ENCODE measurements at places on chromosomes 16 and 17. TPM values are rescaled to one million over a fixed set of nuclear protein-coding genes. Genes with fewer than 3 reads are reported as not detected.
A peak's percentile ranks its signal among the peaks of the same experiment; 100 is the strongest.

The GRAP gene
- not detected for total RNA-seq

The CD7 gene
- not detected for total RNA-seq

The SRSF2 gene
- 183 TPM for total RNA-seq

The ASPHD1 gene
- 2.9 TPM for total RNA-seq

The ZDHHC7 gene
- 50.2 TPM for total RNA-seq

The MLKL gene
- 2.7 TPM for total RNA-seq

The NPIPA7 gene
- total RNA-seq, result 7.9 TPM

The BRICD5 gene
- 6.9 TPM for total RNA-seq

- DNase-seq, result no peak
- H3K4me1 ChIP-seq, result peaks cover 18% of the 10 kb centered on the region
- H3K27ac ChIP-seq, result no peak overlapping the region
- H3K4me3 ChIP-seq, result peak overlapping the region; percentile 82
- H3K36me3 ChIP-seq, result no peaks in the 10 kb centered on the region
These were observed 1.4 kb downstream of the NT5M start for GRCh38 chr17:17304521-17304985.

GRCh38 chr17:17537311-17538099 is 41.3 kb upstream of the RASD1 start:
- H3K27me3 ChIP-seq, result no peaks in the 10 kb centered on the region
- H3K27ac ChIP-seq, result no peak overlapping the region
- H3K36me3 ChIP-seq, result no peaks in the 10 kb centered on the region

- H3K27me3 ChIP-seq, result no peaks in the 10 kb centered on the region
- H3K36me3 ChIP-seq, result no peaks in the 10 kb centered on the region
- no peak for DNase-seq
These were observed 675.6 kb upstream of the CDH8 start for GRCh38 chr16:62711797-62712196.

- H3K36me3 ChIP-seq, result no peaks in the 10 kb centered on the region
- DNase-seq, result no peak
- no peaks in the 10 kb centered on the region for H3K27me3 ChIP-seq
- H3K4me3 ChIP-seq, result no peak overlapping the region
These were observed 352.5 kb downstream of the NPIPA8 start for GRCh38 chr16:17983847-17984639.

GRCh38 chr16:77843405-77843804 is 55.0 kb downstream of the VAT1L start:
- no peaks in the 10 kb centered on the region for H3K36me3 ChIP-seq
- peaks cover 6% of the 10 kb centered on the region for H3K27me3 ChIP-seq
- H3K27ac ChIP-seq, result no peak overlapping the region
- no peak overlapping the region for H3K4me3 ChIP-seq
- DNase-seq, result no peak
- no peaks in the 10 kb centered on the region for H3K4me1 ChIP-seq

DNA sequence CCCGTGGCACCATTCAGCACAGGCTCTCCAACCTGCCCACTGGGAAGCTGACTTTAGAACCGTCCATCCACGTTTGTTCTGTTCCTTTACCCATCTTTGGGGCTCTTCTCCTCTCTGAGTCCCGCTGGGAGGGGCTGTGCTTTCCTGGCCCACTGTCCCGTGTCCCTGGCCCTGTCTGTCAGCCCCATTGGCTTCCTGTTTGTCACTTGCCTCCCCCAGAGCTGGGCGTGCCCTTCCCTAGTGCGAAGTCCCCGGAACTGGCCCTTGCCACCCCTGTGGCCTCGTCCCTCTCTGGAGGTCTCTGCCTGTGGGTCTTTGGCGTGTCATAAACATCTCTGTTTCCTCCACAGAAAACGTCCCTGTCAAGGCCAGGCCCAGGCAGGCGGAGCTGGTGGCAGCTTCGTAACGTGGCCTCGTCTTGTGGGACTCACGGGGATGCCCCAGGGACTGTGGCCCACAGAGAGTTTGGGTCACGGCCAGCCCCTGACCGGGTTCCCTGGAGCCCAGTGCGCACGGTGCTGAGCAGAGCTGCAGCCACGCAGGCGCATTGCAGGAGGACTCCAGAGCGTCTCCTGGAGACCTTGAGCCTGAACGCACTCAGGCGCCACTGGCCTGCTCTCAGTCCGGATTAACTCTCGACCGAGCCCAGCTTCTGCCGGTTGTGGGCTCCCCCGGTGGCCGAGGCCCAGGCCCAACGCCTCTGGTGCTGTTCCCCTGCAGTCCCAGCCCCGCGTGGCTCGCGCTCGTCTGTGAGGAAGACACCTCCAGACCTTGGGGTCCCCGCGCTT is 7.3 kb downstream of the CHMP6 start:
- H3K27ac ChIP-seq, result no peak overlapping the region
- no peak for DNase-seq
- no peak overlapping the region for H3K4me3 ChIP-seq
- peaks cover 22% of the 10 kb centered on the region for H3K27me3 ChIP-seq
- H3K4me1 ChIP-seq, result peaks cover 15% of the 10 kb centered on the region
- H3K36me3 ChIP-seq, result peaks cover 18% of the 10 kb centered on the region

GRCh38 chr17:15900871-15901270 is 44.1 kb upstream of the ADORA2B start:
- H3K4me3 ChIP-seq, result no peak overlapping the region
- no peak overlapping the region for H3K27ac ChIP-seq
- no peaks in the 10 kb centered on the region for H3K36me3 ChIP-seq

DNA sequence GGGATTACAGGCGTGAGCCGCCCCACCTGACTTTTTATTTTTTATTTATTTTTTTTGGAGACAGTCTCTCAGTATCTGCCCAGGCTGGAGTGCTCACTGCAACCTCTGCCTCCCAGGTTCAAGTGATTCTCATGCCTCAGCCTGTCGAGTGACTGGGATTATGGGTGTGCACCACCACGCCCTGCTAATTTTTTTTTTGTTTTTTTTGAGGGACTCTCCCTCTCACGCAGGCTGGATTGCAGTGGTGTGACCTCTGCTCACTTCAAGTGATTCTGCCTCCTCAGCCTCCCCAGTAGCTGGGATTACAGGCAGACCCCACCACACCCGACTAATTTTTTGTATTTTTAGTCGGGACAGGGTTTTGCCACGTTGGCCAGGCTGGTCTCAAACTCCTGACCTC is 7.7 kb downstream of the ZNF207 start:
- H3K27ac ChIP-seq, result no peak overlapping the region
- DNase-seq, result no peak
- peaks cover 47% of the 10 kb centered on the region for H3K4me1 ChIP-seq
- peaks cover 20% of the 10 kb centered on the region for H3K36me3 ChIP-seq

GRCh38 chr17:66687570-66688284 is 147.2 kb upstream of the CACNG5 start:
- peaks cover 10% of the 10 kb centered on the region for H3K4me1 ChIP-seq
- H3K27ac ChIP-seq, result no peak overlapping the region

DNA sequence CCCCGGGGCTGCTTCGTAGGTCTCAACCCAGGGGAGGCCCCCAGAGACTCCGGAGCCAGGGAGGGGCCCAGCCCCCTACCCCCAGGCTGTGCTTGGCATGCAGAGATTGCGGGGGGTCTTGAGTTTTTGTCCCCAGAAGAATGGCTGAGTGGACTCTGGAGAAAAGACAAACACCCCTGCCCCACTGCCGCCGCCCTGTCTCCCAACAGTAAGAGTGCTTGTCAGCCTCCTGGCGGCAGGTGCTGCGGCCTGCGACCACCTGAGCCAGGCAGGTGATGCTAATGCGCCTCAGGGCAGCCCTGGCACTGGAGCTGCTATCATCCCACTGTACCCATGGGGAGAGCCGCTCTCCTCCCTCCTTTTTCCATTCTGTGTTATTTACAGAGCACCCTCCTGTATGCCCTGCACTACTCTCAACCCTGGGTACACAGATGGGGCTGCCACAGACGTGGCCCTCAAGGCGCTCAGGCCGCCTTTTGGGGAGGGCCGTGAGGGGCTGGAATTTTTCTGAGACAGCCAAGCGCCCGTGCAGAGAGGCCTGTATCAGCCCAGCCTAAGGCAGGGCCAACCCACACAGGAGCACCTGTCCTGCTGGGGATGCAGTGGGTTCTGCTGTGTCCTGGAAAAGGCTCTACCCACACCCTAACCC is 2.6 kb upstream of the IL17C start:
- H3K36me3 ChIP-seq, result peaks cover 6% of the 10 kb centered on the region
- peaks cover 7% of the 10 kb centered on the region for H3K27me3 ChIP-seq
- H3K4me1 ChIP-seq, result peaks cover 4% of the 10 kb centered on the region
- H3K4me3 ChIP-seq, result no peak overlapping the region

- H3K27ac ChIP-seq, result peak overlapping the region; percentile 99
- H3K27me3 ChIP-seq, result no peaks in the 10 kb centered on the region
- H3K36me3 ChIP-seq, result no peaks in the 10 kb centered on the region
- peak overlapping the region; percentile 99 for H3K4me3 ChIP-seq
- H3K4me1 ChIP-seq, result peaks cover 41% of the 10 kb centered on the region
- DNase-seq, result no peak
These were observed 607 bp downstream of the KATNIP start for GRCh38 chr16:27550582-27550920.

- peaks cover 58% of the 10 kb centered on the region for H3K4me1 ChIP-seq
- no peak overlapping the region for H3K4me3 ChIP-seq
- H3K27ac ChIP-seq, result no peak overlapping the region
- no peaks in the 10 kb centered on the region for H3K27me3 ChIP-seq
These were observed 53.7 kb downstream of the CACNG1 start for GRCh38 chr17:67098006-67098405.

GRCh38 chr16:22670551-22671041 is 143.4 kb upstream of the HS3ST2 start:
- H3K27ac ChIP-seq, result no peak overlapping the region
- peaks cover 2% of the 10 kb centered on the region for H3K27me3 ChIP-seq
- DNase-seq, result no peak
- H3K4me3 ChIP-seq, result no peak overlapping the region

- DNase-seq, result no peak
- no peaks in the 10 kb centered on the region for H3K27me3 ChIP-seq
- H3K36me3 ChIP-seq, result peaks cover 1% of the 10 kb centered on the region
- H3K4me1 ChIP-seq, result no peaks in the 10 kb centered on the region
- no peak overlapping the region for H3K27ac ChIP-seq
- no peak overlapping the region for H3K4me3 ChIP-seq
These were observed 63.5 kb downstream of the MSI2 start for GRCh38 chr17:57319806-57320205.

DNA sequence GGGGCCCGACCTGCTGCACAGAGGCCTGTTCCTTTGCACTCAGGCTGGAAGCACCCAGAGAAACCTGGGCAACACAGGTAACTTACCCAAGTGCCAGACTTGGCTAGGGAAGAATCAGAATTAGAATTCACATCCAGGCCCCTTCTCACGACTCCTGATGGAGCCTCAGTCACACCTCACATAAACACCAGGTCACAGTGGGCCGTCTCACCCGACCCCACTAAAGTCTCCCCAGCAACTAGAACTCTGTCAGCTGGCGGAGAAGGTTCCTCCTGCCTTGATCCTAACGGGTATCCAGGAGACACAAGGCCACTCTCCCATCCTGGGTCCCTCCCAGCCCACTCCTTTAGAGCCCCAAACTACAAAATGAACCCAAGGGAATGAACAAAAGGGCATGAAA is 6.4 kb downstream of the TK2 start:
- DNase-seq, result no peak
- H3K27ac ChIP-seq, result no peak overlapping the region
- peaks cover 6% of the 10 kb centered on the region for H3K36me3 ChIP-seq
- H3K4me1 ChIP-seq, result peaks cover 14% of the 10 kb centered on the region
- no peak overlapping the region for H3K4me3 ChIP-seq

- DNase-seq, result no peak
- H3K27ac ChIP-seq, result no peak overlapping the region
- no peak overlapping the region for H3K4me3 ChIP-seq
- no peaks in the 10 kb centered on the region for H3K36me3 ChIP-seq
- H3K4me1 ChIP-seq, result peaks cover 31% of the 10 kb centered on the region
These were observed 27.3 kb downstream of the MIS12 start for GRCh38 chr17:5513628-5514027.

DNA sequence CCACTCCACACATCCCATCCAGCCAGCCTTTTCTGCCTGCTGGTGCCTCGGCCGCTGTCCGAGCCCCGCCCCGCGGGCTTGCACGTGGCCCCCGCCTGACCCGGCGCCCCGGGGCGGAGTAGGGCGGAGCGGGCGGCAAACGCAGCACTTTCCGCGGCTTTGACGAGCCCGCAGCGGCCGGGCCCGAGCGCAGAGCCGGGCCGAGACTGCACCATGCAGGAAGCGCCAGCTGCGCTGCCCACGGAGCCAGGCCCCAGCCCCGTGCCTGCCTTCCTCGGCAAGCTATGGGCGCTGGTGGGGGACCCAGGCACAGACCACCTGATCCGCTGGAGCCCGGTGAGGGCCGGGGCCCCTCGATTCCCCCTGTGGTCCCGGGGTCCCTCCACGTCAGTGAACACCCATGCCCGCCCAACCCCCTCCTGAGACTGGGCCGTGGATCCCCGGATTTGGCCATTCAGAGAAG is at the start of gene HSF4:
Gene HSF4, plus strand, starts transcription at position 147 of the 463 bp plus-strand sequence. Its CDS starts 67 bp downstream, at position 214.
- peaks cover 28% of the 10 kb centered on the region for H3K4me1 ChIP-seq
- H3K27me3 ChIP-seq, result peaks cover 13% of the 10 kb centered on the region
- H3K36me3 ChIP-seq, result no peaks in the 10 kb centered on the region
- no peak within 1 kb of the TSS for H3K27ac ChIP-seq

DNA sequence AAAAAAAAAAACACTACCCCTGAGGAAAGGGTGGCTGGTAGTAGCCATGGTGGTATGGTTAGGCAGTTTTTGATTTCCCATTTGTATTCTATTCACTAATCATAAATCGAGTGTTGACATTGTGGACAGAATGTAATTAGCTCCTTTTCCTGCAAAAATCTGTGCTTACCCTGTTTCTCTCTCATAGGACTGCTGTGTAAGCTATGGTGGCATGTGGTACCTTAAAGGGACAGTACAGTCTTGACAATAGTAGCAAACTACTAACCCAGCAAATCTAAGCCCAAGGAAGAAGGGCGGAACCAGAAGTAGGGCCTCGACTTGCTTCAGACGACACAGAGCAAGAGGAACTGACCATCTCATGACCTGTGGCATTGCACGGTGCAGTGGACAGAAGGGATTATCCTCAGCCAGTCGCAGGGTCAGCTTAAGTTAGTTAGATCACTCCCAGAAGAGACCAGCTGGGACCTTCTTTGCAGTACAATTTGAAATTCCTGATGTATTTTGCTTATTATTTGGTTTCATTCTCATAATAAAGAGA is 36.3 kb downstream of the POLR3E start:
- no peaks in the 10 kb centered on the region for H3K27me3 ChIP-seq
- no peak for DNase-seq
- peak overlapping the region; percentile 28 for H3K27ac ChIP-seq

DNA sequence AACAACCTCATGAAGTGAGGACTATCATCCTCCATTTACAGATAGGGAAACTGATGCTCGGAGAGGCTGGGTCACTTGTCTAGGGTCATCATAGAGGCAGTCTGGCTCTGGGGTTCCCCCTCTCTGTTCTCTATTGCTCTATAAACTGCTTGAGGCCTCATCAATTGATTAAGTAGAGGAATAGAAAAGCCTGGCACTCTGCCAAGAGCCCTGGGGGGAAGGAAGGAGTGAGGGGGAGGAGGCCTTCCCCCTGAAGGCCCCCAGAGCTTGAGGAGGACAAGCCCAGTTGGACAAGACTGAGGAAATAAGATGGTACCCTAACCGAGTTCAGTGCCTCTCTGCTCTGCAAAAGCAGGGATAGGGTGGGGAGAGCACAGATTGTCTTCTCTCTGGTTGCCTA is 21.0 kb downstream of the SDK2 start:
- DNase-seq, result no peak
- H3K4me1 ChIP-seq, result peaks cover 28% of the 10 kb centered on the region
- H3K27me3 ChIP-seq, result no peaks in the 10 kb centered on the region
- no peak overlapping the region for H3K4me3 ChIP-seq
